ENCODE measurements at places on chromosomes 1 and 21. TPM values are rescaled to one million over a fixed set of nuclear protein-coding genes. Genes with fewer than 3 reads are reported as not detected.

The RGL1 gene
- total RNA-seq: 33.2 TPM

The ATAD3C gene
- under 0.01 TPM for total RNA-seq

The SAMSN1 gene
- total RNA-seq: 0.86 TPM

DNA sequence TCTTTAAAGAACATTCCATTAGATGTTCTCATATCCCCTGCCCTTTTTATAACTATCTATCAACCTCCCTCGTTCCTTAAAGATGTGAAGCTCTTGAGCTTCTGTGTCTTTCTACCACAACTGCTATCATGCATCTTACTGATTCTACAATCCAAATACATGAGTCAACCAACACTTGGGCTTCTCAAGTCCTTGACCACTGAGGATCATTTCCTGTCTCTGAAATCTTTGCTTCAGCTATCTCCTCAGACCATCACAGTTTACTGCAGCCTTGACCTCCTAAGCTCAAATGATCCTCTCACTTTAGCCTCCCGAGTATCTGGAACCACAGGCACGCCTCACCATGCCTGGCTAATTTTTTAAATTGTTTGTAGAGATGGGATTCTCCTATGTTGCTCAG, 75.2 kb downstream of the FMO4 start:
- DNase-seq: peak; percentile 75

The BNIPL gene
- under 0.01 TPM for total RNA-seq

The TEX38 gene
- not detected for total RNA-seq

DNA sequence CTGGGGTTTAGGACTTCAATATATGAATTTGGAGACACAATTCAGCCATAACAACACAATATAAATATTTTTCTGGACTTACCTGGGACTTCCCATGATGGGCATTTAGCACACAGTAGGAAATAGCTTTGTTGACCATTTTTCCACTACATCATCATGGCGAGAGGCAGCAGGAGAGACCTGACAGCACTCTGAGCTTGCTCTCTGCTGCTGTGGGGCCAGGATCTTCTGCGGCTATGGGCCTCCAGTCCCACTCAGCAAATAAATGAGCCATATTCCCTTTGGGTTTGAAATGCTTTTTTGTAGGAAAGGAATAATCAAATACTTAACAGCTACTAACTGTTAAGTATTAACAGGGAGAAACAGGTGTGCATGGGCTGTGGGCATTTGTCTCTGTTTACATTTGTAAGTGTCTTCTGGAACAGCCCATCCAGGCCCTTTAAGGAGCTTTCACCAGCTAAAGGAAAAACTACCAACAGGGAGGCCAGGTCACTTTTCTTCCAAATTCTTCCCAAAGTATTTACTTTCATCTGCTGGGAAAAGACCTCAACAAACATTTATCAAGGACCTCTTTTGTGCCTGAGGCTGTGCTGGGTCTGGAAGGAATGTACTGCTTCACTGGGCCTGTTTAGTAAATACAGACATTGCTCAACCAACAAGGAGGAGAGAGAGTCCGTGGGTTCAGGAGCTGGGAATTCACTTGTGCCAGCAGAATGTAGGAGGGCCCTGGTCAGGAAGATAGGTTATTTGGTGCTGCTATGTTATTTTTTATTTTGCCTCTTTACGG, 133.2 kb downstream of the LRIG2 start:
- peak; percentile 58 for DNase-seq

- no peak for DNase-seq
Measured at GRCh38 chr1:224499204-224499603, 64.6 kb upstream of the WDR26 start.

- no peak for DNase-seq
Measured at GRCh38 chr1:230867903-230868735, at the start of gene C1orf198. TSS of gene C1orf198 (minus strand) at chr1:230868521. CDS start at chr1:230868512, 9 bp downstream.

- DNase-seq: no peak
Measured at GRCh38 chr21:33540711-33541104, 1.2 kb downstream of the GART start.

- no peak for DNase-seq
Measured at GRCh38 chr1:237226177-237226944, 184.4 kb downstream of the RYR2 start.

DNA sequence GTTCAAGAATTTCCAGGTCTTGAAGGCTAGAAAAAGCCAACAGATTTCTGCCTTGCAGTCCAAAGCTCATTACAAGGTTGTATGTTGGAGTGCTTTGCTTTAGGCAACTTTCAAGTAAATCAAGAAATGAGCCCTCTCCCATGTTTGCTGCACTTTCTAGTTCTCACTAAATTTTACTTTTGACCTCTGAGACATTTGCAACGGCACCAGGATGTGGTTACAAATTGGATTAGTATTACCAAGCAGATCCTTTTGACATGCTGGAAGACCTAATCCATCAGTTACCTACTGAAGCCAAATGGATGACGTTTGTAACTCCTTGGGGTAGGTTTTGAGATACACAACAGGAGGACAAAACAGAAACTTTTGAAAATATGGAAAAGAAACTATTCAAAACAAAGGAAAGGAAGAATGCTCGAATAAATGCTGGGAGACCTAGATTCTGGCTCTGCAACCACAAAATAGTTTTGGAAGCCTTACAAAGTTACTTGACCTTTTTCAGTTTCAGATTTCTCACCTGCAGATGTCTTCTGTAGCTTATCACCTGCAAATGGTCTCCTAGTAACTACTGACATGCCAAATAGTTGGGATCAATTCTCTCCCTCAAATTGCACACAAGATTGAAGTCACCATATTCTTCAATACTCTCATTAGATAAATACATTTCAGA, 251.7 kb upstream of the ADGRL2 start:
- DNase-seq: no peak

The CCDC190 gene
- 0.43 TPM for total RNA-seq

DNA sequence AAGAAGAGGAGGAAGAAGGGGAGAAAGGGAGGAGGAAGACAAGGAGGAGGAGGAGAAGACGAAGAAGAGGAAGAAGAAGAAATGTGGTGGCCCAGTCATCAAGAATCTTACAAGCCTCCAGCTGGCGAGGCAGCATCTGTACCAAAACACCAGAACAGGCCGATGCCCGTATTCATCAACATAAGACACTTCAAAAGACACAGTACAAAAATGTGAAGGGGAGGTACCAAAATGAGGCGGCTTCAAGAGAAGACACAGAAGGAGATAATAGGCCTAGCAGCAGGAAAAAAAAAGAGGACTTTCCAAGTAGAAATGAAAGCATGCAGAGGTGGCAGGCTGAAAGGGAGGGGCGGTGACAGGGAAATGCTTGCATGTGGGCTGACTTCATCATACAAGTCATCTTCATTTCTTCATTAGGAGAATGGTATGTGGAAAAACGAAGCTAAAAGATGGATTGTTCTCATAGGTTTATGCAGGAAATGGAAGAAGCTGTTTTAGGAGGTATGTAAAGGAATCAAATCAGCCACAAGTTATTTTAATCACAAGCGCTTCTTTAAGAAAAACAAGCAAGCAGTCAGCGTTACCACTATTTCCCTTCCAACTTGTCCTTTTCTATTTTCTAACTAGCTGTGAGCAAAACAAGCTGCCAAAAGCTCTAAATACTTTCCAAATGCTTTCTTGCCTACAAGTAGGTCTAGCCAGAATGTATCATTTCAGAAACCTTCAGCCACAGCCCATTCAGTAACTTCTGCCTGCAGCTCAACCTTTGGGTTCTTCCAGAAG, 192.3 kb downstream of the SLC45A1 start:
- peak; percentile 80 for DNase-seq

DNA sequence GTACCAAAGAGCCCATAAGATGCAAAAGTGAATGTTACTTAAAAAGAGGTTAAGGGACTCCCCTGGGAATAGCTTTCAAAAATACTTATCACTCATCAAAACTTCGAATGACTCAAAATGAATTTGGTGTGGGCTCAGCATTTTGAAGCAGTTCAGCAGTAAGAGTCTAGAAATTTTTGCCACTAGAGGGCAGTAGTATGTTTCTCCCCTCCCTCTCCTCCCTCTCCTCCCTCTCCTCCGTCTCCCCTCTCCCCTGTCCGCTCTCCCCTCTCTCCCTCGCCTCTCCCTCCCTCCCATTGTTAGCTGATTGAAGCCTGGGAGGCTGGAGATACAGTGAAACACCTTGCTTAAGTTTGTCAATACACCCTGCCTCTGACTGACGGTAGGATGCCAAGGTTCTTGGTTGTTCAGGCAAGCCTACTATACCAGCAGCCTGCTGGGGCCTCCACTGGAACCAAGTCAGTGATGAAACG, 70.8 kb upstream of the TENT5C start:
- DNase-seq: peak; percentile 61

GRCh38 chr1:180402001-180402400, 100.4 kb downstream of the ACBD6 start:
- no peak for DNase-seq

The OLIG2 gene
- not detected for total RNA-seq

The TRAF3IP3 gene
- total RNA-seq: not detected

The BRDT gene
- 0.97 TPM for total RNA-seq

GRCh38 chr1:228098323-228098931, 4.7 kb downstream of the C1orf35 start:
- no peak for DNase-seq

DNA sequence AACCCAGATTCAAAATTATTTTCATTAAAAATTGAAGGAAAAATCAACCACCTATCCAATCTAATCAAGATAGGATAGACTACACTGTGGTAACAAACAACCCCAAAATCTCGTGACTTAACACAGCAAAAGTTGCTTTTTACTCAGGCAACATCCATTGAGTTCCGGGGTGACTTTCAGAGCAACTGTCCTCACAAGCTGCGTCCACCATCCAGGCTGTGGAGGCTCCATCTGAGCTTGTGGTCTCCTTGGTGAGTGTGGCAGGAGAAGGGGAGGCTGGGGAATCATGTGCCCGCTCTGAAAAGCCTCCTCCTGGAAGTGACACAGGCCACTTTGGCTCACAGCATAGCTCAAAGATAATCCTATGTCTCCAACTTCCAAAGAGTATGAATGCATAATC, 52.4 kb downstream of the CD2 start:
- no peak for DNase-seq

Data from fibroblast of villous mesenchyme (primary cell).